ENCODE measurements at places on chromosomes 11 and 22. TPM values are rescaled to one million over a fixed set of nuclear protein-coding genes. Genes with fewer than 3 reads are reported as not detected.

PGA5 gene
- total RNA-seq: 0.69 TPM

MAJIN gene
- total RNA-seq: not detected

PACSIN3 gene
- total RNA-seq: 14.9 TPM

STIM1 gene
- total RNA-seq: 41.8 TPM

MIAT gene
- total RNA-seq: 3.3 TPM
